Activated naive CD8-positive, alpha-beta T cell treated with anti-CD3 and anti-CD28 coated beads for 36 hours (primary cell): ENCODE measurements at places on chromosomes 1 and 21. TPM values are rescaled to one million over a fixed set of nuclear protein-coding genes. Genes with fewer than 3 reads are reported as not detected.

The C1orf87 gene
- total RNA-seq, result not detected

The SPOCD1 gene
- not detected for total RNA-seq

The NKAIN1 gene
- total RNA-seq, result not detected

GRCh38 chr1:27536767-27537166 is 46.8 kb upstream of the WASF2 start:
- DNase-seq, result no peak

DNA sequence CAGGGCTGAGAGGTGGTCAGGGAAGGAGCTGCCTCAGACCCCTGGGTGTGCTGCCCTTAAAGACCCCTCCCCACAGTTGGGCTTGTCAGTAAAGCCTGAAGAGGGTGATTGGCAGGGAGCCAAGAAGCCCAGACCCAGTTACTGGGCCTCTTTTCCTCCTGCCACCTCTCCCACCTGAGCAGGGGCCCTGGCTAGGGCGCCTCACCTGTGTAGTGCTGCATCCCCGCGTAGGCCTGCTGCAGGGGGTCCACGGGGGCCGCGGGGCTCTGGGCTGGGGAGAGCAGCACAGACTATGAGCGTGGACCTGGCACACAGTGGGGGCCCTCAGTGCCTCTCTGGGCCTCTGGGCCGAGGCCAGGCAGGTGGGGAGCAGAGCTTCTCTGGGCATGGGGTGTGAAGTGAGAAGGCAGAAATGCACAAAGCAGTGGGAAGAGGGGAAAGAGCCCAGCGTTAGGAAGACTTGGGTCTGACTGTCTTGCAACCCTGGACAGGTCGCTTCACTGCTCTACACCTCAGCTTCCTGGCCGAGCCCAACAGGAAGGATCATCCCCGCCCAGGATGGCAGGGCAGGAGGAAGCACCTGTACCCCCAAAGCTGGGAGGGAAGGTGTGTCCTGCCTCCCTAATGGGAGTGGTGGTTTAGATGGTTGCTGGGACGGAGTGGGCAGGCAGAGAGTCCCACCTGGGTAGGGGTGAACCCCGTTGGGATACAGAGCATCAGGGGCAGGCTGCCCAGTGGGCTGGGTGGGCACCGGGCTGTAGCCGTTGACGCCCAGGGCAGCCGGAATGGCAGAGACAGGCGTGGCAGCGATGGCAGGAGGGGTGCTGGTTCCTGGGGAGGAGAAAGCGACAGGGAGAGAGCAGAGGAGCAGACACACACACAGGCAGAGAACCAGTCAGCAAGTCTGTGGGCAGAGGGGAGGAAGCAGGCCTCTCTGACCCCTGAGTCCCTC is 9.9 kb downstream of the CELF3 start:
- DNase-seq, result no peak
